CD4-positive, alpha-beta T cell treated with Interleukin-12 subunit alpha and Interleukin-12 subunit beta, for 1 hour (primary cell): ENCODE measurements at places on chromosomes 5 and 9.

GRCh38 chr9:96418920-96419690 lies 935 bp upstream of the ZNF367 start:
- DNase-seq = peak; percentile 66

DNA sequence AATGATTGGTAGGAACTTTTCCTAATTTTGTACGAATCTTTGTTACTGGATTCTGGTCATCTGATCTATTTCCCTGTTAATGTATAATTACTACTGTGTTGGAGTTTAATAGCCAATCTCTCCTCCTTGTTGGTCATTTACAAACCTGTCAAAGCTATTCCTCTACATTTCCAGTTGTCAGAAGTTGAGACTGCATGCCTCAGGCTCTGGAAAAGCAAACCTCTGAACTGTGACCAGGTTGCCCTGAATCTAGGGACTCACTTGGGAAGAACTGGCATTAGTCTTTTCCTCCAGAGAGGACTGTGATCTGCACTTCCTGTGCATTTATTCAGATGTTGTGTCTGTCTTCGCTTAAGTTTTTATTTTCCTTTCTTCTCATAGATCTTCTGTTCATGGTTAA lies 16.1 kb downstream of the PDLIM4 start:
- no peak for DNase-seq

DNA sequence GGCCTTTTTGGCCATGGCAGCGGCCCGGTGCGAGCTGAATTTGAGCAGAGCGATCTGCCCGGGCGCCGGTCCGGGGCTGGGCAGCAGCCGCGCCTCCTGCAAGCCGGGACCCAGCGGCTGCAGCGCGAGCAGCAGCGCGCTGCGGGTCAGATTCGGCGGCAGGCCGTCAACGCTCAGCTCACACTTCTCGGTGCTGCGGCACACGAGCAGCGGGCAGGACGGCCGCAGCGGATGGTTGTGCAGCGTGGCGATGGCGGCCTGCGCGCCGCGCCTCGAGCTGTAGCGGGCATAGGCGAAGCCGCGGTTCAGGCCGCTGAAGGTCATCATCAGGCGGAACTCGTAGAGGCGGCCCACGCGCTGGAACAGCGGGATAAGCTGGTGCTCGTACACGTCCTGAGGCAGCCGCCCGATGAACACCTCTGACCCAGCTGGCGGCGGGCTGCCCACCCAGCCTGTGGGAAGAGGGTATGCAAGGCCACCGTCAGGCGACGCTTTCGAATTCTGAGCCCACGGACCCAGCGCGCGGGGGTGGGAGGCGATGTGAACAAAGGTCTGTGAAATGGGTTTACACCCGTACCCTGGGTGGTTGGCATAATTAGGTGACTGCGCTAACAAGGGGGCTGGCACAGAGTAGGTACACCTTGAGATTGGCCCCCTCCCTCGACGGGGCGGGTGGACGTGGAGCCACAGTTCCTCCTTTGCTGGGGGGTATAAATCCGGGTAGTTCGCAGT lies 755 bp downstream of the DND1 start:
- no peak for DNase-seq

DNA sequence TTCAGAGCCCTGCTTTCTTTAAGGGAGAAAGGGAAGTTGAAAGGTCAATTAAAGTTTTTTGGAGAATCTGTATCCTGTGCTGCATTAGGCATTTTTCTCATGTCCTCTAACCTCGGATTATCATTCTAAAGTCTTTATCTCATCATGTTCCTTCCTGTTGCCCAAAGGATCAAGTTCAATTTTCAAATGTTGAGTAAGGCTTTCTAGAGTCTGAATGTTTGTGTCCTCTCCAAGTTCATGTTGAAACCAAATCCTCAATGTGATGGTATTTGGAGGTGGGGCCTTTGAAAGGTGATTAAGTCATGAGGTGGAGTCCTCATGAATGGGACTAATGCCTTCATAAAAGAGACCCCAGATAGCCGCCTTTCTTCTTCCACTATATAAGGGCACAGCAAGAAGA lies 20.2 kb upstream of the TNC start:
- no peak for DNase-seq

- no peak for DNase-seq
Observed at GRCh38 chr9:137044502-137045177, 1.3 kb downstream of the NPDC1 start.

GRCh38 chr5:93070938-93071337 lies 510.1 kb downstream of the NR2F1-AS1 start:
- no peak for DNase-seq

GRCh38 chr5:87769157-87769556 lies 356.4 kb upstream of the CCNH start:
- DNase-seq = no peak
